ENCODE measurements at places on chromosomes 7 and 10.
A peak's percentile ranks its signal among the peaks of the same experiment; 100 is the strongest.

GRCh38 chr7:25261545-25262140 is 33.4 kb upstream of the NPVF start:
- DNase-seq: no peak

- no peak for DNase-seq
These were observed 254.9 kb upstream of the SHH start for GRCh38 chr7:156067156-156067555.

DNA sequence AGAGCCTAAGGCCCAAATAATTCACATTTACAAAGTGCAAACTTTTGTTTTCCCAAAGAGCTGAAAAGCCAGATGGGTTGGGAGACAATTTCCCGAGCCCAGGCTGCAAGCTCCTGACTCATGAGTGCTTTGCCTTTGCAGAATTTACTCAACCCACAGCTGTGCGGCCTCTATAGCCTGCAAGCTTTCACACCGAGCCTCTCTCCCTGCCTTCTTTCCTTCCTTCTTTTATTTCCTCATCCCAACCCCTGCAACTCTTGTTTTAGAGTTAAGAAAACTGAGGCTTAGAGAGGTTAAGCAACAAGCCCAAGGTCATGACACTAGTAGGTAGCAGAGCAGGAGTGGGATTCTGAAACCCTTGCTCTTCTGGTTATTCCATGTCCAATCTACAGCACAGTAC is 203.0 kb upstream of the GPR26 start:
- no peak for DNase-seq

DNA sequence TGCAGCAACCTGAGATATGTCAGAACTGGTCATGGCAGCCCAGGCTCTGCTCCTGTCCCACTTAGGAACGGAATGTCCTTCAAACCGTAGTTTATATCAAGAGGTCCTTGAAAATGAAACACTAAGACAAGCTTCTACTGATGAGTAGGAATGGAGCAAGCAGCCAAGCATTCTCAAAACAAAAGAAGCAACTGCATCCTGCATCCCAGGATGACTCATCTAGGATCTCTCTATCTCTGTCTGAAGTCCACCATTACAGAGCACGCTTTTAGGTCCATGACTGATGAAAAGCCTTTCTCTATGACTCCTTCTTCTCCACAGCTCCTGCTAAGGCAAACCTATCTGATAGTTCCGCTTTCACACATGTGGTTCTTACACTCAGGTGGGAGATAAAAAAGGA is 16.3 kb downstream of the MBL2 start:
- no peak for DNase-seq

DNA sequence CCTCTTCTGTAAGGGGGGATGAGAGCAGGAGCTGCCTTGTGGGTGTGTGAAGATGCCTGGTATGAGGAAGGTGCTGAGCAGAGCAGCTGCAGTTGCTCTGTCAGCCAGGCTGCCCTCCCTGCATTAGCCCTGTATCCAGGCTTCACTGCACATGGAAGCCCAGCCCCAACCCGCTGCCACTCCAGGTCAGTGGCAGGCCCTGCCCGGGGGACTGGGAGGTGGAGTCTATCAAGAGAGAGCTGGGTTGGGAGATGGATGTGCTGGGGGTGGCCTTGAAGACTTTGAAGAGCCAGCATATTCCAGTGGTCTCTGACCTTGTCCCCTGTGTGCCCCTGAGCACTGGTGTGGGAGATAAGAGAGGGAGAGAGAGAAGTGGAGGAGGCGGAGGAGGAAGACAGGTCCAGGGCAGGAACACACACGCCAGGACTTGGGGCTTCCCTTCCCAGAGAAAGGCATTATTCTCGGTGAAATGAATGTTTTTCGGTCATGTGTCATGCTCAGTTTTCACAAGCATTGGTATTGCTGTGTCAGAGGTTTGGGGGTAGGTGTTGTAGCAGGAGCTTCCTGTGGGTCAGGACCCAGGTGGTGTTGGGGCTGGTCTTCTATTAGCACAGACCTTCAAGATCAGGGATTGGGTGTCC is 2.6 kb downstream of the PPIF start:
- DNase-seq: no peak

DNA sequence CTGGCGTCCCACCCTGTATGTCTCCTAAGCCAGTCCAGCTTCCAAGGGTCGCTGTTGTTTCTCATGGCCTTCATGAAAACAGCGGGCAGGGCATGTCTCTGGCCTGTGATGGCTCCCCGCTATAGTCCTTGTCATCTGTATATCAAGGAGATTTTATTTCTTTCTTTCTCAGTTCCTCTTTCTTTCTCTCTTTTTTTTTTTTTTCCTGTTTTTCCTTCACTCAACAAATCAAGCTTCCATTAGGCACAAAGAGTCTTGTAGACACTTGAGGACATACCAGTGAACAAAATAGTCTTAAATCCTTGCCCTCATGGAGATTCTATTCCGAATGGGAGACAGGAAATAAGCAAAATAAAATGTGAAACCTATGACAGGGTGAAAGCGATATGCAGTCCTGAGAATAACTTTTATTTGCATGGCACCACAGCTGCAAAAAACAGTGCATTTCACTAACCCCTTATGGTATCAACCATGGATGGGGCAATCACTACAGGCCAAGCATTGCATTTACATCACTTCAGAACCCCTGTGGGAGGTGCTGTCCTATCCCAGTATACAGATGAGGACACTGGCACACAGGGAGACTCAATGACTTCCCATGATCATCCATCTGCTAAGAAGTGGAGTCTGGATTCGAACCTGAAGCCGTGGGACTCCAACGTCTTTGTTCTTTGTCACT is 50.7 kb downstream of the SYPL1 start:
- DNase-seq: no peak

DNA sequence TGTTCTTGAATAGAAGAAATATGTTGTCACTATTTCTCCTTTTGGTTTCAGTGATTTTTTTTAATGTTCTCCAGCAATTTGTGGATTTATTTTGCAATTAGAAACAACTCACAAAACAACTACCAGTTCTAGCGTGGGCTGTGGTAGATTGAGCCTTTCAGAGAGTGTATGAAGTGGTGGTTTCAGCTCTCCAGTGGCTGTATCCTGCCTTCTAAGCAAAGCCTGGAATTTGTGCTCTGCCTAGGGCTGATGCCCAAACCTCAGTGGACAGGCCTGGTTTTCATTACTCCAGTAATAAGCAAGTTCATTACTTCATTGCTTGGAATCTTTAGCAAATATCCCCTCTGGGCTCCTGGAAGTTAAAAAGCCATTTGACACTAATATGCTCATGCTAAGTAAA is 35.9 kb downstream of the APBB1IP start:
- DNase-seq: no peak

GRCh38 chr10:45325116-45325515 is 9.7 kb upstream of the OR13A1 start:
- DNase-seq: no peak

DNA sequence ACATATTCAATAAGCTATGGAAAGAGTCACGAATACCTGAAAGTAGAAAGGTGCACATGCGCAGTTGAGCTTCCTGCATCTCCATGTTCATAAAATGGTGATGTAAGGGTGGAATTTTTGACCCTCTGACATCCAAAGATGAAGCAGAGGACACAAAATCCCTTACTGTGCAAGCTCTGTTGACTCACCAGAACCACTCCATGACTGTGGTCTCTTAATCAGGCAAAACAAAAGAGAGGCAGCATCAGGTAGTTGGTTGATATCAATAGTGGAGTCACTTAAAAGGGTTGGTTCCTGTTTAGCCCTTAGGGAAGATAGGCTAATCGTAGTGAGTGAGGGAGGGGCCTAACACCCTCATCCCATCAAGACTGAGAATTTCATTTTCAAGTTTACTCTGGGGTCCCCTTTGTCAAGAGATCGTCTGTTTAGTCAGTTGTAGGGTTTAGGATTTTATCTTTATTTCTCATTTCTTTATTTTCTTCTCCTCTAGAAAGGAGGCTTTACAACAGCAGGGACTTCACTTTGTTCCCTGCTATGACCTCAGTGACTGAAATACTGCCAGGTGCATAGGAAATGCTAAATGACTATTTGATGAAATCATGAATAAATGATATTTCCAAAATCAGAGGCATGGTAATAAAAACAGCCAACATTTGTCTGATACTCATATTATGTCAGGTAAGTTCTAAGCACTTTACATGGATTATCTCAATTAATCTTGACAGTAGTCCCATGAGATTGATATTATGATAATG is 98.1 kb downstream of the CD36 start:
- DNase-seq: no peak

DNA sequence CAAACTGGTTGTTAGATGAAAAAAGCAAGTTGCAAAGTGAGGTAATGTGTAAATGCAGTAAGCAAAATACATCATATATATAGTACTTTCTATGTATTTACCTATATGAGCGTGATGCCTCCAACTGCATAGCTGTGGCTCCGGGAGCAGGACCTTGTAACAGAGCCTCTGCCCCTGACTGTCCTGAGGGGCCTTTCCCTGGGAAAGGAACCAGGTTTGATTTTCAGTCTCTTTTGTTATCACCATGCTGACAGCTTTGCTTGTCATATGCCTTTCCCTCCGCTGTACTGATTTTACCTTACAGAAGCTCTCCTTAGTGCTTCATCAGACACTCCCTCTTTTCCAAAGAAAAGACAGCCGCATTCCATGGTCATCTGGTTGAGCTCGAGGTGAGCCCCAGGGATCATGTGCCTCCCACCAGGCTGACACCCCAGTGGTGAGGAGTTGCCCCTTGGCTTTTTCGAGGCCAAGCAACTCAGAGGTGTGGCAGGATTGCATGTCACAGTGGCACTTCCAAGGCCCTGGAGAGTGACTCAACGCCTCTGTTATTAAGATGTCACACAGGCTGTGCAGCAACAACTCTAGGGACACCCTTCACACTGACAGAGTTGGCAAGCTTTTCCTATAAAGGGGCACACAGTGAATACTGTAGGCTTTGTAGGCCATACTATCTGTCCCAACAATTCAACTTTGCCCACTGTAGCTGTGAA is 78.9 kb downstream of the ALOX5 start:
- no peak for DNase-seq

DNA sequence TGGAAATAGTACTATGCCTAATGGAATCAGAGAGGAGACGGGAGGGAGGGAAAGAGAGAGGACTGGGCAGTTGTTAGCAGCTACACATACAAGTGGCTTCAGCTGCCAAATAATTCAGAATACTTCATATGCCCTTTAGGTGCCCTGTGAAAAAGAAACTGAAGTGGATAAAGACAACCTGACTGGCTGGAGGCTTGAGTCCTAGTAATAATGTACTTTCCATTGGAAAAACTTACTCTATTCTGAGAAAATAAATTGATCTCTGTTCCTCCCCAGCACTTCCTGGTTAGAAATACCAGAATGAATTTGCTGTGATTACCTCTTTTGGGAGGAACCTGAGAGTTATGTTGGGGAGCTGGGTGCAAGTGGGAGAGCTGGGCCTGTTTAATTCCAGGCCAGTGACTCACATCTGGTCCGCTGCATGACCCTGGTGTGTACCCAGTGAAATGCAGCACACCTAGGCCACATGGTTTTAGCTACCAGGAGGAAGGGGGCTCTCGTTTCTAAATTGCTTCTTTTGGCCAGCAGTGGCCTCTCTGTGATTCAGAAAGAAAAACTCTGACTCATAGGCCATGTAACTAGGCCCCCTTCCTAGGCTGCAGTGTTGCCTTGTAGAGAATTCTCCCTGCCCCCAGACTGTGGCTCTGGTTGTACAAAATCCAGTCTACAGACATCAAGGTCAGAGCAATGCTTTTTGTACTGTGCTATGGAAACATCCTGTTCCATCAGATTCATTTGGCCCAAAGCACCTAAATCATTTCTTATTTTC is 6.5 kb downstream of the AGFG2 start:
- peak; percentile 56 for DNase-seq

DNA sequence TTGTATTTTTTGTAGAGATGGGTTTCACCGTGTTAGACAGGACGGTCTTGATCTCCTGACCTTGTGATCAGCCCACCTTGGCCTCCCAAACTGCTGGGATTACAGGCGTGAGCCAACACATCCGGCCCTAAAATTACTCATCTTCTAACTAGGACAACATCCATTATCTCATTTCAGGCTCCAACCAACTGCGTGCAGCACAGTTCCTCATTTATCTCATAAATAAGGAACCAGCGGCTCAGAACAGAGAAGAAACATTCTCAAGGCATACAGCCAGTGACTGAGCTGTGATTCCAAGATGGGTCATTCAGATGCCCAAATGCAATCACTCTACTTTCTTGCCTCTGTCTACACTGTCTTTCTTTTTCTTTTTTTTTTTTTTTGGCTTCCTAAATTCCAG is 356.1 kb downstream of the ELMO1 start:
- DNase-seq: no peak

DNA sequence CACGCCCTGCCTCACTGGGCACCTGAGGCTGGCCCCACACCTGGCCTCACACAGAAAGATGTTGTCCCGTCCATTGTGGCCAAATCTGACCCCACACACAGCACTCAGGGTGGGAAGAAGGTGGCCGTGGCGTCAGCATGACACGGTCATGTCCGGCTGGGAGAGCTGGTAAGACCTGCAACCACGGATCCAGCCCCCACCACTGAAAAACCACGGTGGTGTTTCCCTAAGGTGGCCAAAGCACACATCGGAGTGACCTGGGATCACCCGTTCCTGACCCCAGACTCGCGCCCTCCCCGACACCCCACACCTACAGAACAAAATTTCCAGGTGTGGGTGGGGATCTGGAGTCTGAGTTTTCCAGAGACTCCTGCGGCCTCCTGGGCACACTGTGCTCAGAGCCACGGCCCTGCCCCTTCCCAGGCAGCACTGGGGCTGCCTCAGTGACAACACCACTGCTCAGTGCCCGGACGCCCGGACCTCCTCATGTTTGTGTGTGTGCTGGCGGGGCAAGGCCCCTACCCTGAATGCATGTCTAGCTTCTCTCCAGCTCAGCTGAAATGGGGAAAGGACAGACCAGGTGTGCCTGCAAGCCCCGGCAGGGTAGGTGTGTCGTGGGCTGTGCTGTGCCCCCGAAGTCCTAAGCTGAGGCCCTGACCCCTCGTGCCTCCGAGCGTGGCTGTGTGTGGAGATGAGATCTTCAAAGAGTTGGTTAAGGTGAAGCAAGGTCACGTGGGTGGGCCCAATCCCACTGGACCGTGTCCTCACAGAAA is 36.1 kb downstream of the STK32C start:
- no peak for DNase-seq

GRCh38 chr7:128844777-128845311 is 14.6 kb downstream of the FLNC start:
- DNase-seq: no peak

Measured in stimulated activated CD4-positive, alpha-beta T cell treated with anti-CD3 and anti-CD28 coated beads, Interleukin-15, amount 100 ng/mL, for 48 hours (primary cell).